ENCODE measurements at places on chromosomes 3 and 15.

DNA sequence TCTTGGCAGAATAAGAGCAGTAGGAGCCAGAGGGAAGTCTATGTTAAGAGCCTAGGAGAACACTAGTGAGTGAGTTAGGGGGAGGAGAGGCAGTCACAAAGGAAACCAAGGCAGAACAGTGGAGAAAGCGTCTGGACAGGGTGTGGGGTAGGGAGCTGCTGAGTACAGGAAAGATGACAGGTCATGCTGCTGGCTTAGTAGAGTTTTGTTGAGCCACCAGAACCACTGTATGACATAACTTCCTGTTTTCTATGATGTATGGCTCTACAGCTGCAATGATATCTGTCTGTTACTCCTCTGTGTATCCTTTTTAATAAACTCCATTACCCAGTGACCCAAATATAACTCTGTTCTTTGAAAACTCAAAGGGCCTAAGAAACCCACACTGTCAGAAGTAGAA, 10.6 kb upstream of the STT3B start:
- DNase-seq = peak; percentile 29

DNA sequence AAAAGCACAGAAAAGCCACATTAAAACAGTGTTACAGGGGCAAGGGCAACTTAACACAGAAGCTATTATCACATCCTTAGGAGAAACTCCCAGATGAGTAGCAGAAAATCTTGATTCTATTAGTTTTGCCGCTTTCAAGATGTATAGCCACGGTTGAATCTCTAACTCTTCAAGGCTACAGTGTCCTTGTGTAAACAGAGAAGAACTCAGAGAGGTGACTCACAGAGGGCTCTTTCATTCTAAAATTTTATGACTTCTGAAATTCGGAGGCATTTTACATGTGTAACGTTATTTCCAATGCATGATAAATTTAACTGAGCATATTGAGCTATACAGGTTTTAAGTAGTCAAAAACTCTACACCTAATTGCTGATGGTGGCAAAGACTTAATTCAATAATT, 846.6 kb downstream of the GBE1 start:
- no peak for DNase-seq

DNA sequence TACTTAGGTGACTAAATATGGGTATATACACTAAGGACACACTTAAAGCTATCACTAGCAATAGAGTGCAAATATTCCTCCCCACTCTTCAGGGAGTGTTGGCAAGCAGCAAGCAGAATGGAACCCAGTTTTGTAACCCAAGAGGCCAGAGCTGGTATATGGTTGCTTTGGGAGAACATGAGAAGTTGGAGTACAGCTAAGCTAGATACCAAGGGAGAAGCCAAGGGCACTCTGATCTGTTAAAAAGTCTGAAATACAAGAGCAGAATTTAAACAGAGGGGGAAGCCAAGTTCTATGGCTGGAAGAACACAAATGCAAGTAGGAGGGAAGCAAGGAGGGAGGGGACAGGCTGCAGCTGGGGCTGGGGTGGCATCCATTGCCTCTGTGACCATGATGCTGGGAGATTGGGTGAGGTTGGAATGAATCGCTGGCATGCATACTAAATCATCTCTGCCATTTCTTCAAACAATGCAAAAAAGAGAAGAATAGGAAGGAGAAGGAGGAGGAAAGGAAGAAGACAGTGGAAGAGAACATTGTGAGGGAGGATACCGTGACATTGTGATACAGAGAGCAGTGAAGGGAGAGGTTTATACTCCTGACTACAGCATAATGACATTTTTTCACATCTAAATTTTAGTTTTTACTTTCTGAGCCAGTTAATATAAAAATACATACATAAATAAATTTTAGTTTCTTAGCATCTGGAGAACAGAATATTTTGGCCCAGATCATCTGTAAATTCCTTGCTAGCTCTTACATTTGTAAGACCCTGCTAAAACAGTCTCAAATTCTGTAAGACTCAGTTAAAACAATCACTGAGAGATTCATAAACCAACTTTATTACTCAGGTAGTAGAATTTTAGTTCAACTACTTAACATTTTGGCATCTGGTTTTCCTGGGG, 9.0 kb upstream of the ANXA2 start:
- DNase-seq = no peak

- DNase-seq = no peak
These were observed 4.3 kb downstream of the GLB1 start for GRCh38 chr3:33092496-33093254.

DNA sequence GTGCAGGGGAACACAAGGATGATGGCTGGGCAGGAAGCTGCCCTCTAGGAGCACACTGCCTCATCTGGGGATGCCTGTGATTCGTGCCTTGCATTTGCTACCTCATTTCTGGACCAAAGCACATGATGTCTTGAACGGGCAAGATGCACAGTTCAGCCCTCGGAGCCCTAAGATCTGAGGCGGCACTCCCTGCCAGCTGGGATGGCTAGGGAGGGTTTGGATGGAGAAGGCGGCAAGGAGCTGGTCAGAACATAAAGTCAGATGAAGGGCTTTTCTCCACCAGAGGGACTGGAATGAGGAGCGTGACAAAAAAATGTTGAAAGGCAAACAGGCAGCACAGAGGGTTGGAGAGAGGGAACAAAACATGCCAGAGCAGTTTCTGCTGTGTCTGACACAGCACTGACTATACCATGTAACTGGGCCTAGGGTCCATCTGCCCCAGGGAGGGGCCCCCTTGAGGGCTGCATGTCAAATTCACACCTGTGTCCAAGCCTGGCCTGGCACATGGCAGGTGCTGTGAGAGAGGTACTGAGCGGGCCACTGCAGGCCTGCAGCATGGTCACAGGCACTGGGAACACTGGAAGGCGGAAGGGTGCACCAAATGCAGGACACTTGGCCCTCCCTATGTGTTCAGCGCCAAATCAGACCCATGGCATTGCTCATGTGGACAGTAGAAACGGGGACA, 21.7 kb downstream of the TMEM43 start:
- DNase-seq = no peak

- no peak for DNase-seq
These were observed 23.5 kb upstream of the CA12 start for GRCh38 chr15:63405159-63405558.

DNA sequence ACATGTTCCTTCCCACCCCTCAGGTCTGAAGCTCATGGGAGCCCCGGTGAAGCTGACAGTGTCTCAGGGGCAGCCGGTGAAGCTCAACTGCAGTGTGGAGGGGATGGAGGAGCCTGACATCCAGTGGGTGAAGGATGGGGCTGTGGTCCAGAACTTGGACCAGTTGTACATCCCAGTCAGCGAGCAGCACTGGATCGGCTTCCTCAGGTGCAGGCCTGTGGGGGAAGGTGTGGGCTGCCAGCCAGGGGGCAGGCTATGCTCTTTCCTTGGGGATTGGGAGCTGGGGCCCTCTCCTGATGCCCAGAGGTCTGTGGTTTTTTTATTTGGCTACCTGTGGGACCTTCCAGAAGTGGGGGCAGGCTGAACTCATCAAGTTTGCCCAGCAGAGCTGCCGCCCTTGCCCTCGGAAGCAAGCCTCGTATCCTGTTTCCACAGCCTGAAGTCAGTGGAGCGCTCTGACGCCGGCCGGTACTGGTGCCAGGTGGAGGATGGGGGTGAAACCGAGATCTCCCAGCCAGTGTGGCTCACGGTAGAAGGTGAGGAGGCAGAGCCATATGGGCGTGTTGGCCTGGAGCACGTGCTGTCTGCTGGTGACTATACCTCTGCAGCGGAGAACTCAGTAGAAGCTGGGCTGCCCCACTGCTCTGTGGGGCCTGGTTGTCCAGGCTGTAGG, 2.2 kb downstream of the TYRO3 start:
- no peak for DNase-seq

DNA sequence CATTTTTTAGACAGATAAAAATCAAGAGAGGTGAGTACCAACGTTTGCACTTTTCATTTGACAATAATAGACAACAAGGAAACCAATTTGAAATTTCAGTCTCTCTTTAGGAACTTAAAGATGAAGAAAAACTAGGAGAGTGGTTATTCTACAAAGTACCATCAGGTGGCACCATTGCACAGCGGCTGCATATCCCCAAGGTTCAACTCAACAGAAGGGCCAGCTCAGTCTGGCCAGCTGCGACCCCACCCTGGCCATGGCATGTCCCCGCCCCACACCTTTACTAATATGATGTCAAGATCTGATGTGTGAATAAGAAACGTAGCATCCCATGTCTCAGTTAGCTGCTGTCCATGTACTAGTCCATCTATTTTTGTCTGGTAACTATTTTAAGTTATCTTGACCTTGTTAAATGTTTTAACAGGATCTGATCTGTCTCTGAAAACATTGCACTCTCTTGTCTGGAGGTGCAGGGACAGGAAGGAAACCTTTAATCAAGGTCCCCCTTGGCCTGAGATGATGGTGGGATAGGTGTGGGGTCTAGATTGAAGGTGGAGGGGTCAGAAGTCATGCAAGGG, 35.5 kb upstream of the CGNL1 start:
- peak; percentile 38 for DNase-seq

GRCh38 chr3:50324351-50325112, 2.0 kb upstream of the HYAL2 start:
- peak; percentile 58 for DNase-seq

- DNase-seq = no peak
These were observed 94.4 kb upstream of the FAM174B start for GRCh38 chr15:92749946-92750345.

DNA sequence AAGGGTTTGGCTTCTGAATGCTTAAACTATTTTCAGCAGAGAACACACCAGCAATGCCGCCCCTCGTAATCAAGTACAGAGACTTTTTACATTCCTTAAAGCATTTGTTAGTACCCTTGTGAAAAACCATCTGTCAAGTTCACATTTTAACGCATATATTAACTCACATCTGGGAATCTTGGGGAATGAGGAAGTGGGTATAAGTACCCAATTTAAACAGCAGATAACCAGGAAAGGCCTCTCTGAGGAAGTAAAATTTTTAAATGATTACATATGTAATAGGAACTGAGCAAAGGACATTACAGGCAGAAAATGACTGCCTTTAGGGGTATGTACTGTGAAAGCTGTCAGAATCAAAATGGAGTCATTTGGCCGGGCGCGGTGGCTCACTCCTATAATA, 12.8 kb upstream of the CFAP44 start:
- DNase-seq = no peak

DNA sequence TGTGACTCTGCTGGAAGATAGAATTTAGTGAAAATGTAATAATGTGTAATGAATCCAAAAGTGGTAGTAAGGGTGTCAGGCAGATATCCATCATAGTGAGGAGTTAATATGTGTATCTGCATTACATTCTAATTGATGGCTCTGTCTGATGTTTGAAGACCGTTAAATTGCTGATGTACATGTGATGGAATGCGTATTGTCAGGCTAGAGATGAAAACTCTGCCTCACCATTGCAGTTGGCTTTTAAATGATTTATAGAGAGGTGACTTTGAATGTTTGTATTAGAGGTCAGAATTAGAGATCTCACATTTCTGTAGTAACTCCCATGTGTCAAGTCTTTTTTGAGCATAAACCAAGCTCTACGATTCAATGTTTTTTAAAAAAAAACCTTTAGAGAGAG, 234.6 kb downstream of the NAALADL2 start:
- no peak for DNase-seq

GRCh38 chr15:67413770-67414390, 107.1 kb upstream of the C15orf61 start:
- no peak for DNase-seq

DNA sequence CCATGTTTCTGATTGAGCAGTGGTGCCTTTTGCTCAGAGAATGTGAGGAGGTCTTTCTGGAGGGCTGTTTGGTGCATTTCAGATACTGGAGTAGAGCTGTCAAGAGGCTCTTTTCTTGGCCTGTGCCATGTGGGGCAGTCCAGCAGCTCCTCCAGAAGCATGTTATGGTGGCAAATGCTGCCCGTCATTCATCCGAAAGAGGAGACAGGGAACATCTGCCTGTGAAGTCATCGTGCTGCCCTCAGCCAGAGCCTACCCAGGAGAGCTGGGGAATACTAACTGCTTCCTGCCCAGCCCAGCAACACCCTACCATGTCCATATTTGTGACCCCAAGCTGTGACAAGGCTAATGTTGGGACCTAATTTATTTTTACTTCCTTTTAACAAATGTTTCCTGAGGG, 82.2 kb upstream of the SLC6A6 start:
- DNase-seq = no peak

- no peak for DNase-seq
These were observed 342.7 kb downstream of the PLCL2 start for GRCh38 chr3:17227472-17227871.

Measured in germinal center (tissue), 1 donor.